ENCODE measurements at places on chromosomes 4 and X.

DNA sequence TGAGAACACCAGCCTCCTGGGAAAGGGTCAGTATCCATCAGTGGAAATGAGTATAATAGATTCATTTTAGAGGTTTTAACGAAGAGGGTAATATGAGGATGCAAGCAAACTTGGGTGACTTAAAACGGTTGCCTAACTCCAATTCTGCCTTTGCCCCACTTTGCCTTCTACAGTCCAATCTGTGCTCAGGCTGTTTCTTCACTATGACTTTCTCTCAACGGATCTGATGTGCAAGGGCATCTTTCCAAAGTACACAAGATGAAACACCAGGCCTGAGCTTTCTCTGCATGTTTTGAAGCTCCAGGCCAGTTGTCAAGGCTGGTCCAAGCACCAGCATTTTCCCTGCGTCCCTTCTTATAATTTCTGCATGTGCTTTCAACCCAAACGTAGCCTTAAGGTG lies 68.0 kb upstream of the TMEM164 start:
- DNase-seq, result no peak

DNA sequence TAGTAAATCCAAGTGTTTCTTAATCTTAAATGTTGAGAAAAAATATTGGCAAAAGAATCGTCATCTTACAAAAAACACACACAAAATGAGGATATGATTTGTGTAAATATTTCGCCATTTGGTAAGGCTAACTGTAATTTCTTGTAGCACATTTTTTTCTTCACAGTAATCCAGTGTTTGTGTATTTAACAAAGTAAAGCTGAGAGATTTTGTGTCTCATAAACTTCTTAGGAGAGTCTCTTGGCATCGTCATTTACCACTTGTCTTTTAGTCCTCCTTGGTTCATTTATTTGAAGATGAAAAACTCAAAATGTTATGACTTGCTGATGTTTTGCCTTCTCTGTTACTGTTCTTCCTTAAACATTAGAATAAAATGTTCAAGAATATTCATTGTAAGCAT lies 326.7 kb upstream of the PITX2 start:
- no peak for DNase-seq

GRCh38 chrX:151985531-151985930 lies 11.1 kb upstream of the GABRE start:
- no peak for DNase-seq

DNA sequence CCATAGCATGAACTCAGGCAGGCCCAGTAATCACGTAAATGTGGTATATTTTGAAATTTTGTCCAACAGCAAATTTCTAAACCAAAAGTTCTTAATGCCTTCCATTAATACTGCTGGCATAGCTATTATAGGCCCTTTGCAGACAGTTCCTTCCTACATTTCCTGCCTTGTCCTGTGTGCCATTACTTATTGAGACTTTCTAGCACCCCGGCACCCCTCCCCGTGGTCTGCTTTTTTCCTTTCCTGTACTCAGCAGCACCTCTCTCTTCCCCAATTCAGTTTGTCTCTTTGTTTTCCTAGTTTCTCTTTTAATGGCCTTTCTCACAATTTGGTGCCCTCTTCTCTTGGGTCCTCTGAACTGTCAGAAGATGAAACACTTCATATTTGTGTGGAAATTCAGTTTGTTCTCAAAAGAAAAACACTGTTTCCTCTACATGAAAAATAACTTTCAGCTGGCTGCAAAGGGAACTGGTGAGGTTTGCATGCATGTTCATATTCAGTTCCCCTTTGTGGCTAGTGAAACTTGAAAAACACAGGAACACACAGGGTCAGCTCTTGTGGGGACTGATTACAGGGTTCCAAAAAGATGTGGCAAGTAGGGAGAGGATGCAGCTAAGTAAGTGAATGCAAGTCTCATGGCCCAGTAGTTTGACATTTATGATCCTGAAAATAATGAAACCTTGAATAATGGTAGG lies 17.1 kb downstream of the GPR34 start:
- no peak for DNase-seq

DNA sequence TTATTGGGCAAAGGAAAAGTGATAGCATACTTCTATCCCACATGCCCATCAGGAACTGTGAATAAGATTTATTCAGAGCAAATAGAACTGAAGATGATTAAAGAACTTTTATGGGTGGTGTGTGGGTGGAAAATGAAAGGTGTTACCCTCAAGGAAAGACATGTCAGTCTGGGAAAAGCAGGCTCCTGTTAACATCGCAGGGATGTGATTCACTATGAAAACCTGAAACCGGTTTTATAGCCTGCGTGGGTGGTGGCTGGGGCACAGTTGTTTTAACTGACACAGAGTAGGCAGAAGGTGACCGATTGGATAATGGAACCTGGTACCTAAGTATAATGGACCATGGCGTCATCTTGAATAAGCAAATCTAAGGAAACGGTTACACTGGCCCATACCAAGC lies 61.3 kb upstream of the CASK start:
- DNase-seq, result no peak

DNA sequence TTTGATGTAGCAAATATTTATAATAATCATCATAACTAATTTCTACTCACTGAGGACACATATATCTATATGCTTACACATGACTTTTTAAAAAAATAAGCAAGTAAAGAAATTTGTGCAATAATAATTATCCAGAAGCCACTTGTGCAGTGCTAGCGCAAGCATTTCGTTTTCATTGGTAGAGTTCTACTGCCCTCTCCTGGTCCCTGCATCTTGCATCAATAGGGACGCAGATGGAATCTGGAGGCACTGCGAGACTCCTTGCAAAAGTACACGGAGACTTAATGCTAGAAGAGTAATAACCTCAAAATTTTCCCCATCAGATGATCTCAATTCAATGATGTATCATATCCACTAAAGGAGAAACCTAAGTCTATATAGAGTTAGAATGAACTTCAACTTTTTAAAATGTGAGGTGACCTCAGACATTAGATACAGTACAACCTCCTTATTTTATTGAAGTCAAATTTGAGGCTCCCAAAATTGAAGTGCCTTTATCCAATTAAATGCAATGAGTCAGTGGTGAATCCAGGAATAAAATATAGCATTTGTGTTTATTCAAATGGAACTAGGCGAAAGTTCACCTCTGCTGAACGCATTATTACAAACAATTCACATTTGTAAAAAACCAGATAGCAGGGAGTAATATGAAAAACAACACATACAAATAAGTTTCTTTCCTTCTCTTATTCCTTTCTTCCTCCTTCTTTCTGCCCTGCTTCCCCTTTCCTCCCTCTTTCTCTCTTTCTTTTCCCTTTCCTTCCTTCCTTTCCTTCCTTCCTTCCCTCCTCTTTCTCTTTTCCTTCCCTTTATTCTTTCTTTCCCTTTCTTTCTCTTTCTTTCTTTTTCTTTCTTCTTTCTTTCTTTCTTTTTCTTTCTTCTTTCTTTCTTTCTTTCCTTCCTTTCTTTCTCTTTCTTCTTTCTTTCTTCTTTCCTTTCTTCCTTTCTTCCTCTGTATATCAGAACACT lies 450.0 kb downstream of the ANKRD50 start:
- peak; percentile 4 for DNase-seq

GRCh38 chrX:135543924-135544323 lies 23.5 kb downstream of the INTS6L start:
- DNase-seq, result no peak

GRCh38 chr4:108612365-108612764 lies 8.0 kb upstream of the RPL34 start:
- DNase-seq, result no peak

- DNase-seq, result no peak
These were observed 37.9 kb downstream of the ZNF330 start for GRCh38 chr4:141258558-141258957.

DNA sequence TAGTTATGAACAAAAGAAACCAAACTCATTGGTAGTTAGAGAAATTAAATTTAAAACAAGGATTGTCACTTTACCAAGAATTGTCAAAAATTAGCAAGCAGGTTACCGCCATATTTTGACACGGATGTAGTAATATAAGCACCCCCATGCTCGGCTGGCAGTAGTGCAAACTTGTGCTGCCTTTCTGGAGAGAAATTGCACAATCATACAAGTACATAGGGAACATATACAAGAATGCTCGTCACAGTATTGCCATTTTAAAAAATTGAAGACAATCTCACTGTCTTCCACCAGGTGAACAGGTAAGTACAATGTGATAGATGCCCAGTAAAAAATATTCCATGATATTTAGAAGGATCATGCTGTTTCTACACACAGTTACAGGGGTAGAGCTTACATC lies 55.6 kb upstream of the SLC39A8 start:
- DNase-seq, result no peak

DNA sequence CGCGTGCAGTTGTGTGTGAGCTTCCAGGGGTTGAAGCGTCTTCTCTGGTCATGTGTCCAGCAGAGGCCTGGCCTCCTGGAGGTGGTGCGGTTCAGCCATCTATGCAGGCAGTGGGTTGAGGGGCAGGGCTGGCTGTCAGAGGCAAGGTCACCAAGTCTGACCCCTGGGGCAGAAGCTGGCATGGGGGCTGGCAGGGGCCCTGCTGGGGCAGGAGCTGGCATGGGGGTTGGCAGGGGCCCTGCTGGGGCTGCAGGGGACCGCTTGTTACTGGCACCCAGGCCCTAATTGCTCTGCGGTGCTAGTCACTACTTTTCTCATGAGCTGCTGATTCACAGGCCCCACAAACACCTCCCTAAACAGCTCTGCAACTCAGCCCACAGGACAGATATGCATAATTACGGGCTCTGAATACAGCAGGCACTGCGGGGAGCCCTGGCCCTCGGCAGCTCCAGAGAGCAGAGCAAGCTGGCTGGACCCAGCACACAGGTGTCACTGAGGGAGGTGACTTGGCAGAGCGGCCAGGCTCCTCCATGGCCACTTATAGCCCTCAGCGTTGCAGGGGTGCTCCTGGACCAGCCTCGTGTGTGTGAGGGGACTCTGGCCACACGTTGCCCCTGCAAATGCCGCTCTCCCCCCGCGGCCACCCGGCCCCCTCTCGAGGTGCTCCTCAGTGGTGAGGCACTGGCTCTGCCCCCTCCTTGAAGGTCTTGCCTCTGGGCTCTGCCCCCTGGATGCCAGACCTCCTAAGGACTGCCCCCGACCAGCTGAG lies 32.7 kb downstream of the CPLX1 start:
- no peak for DNase-seq

GRCh38 chrX:22164770-22165388 lies 107.8 kb upstream of the CBLL2 start:
- DNase-seq, result no peak

DNA sequence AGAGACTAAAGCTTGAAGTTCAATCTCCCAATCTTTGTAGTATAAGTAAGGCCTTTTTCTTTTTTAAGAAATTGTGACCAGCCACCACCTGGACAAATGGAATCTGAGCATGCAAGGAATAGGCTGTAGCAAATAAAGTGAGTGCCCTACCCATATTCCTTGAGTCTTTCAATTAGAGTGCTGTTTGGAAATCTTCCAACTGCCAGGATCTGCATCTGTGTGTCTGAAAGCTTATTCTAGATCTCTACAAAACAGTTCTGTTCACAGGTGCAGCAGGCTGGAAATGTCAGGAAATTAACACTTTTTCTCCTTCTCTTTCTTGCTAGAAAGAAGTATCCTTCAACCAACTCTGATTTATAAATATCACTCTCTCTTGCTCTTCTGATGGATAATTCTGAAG lies 76.7 kb upstream of the NDST3 start:
- DNase-seq, result no peak

DNA sequence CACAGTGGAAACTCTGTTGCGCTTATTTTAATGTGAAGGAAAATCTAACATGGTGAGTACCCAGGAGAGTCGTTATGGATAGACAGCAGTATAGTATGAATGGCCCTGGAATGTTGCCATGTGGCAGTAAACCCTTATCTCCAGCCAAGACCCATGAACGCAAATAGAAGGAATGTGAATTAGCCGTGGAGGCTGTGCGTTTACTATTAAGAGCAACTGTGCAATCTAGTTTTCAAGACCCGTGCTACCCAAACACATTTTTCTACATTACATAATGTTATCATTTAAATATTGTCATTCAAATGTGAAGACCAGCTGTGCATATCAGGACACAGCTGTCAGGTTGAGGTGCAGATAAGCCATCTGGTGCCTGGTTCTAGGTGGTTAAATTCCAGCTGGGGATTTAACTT lies 13.3 kb upstream of the AGA start:
- DNase-seq, result no peak

GRCh38 chr4:37604461-37604860 lies 81.7 kb downstream of the RELL1 start:
- no peak for DNase-seq

Data from caudate nucleus (tissue), 63 donors.